ENCODE measurements at places on chromosomes 3 and 15.

DNA sequence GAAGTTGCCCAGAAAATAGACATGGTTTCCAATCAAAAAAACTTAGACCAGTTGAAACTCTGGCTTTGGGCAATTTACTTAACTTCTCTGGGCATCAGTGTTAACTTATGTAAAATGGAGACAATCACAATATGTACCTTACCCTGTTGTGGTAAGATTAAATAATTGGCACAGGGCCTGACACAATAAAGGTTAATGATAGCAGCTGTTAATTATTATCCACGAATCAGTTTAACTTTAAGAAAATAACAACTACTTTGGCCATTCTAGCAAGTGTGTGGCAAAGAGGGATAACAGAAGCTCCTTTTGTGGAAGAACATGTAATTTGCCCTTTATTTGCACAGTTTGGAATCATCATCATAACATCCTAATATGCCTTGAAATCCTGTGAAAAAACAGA lies 787.6 kb downstream of the FHIT start:
- DNase-seq = no peak

DNA sequence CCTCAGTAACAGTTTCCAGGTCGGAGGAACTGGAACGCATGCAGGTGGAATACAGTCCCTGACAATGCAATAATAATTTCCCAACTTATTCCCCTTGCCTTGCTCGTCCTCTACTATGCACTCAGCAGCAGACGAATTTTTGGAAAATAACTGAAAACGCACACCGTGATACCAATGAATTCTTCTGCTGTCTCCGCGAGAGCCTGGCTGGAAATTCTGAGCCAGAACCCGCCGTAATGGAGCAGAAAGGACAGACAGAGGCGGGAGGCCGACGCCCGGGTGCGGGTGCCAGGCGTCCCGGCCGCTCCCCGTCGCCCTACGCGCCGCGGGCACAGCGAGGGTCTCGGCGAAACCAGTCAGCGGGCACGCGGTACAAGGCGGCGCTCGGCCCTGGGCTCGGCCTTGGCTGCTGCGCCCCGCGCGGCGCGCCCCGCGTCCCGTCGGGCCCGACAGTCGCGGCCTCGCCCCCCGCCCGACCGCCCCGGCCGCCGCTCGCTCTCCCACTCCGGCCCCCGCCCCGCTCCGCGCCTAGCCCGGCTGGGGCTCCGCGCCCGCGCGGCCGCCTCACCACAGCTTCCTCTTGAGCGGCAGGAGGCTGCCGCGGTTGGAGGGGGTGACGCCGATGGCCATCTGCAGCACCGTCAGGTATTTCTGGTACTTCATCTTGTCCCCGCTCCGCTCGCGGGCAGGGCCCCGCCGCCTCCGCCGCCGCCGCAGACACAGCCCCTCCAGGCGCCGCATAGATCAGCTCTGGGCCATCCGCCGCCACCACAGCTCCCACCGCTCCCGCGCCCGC lies 114.5 kb upstream of the GOLGA8J start:
- no peak for DNase-seq

DNA sequence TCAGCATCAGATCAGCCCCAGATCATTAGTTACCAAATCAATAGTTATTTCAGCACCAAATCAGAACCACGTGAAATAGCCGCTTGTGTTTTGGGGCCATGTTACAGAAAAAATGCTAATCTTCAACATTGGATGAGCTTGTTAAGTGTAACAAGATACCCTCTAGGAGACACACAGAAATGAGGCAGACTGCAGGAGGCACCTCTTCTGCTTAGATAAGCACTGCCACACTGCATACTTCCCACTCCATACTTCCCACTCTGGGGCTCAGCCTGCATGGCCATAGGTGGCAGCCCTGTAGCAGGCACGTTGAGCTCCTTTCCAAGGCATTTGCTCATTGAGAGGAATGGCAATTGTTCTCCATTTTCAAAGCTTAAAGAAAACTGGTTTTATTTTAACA lies 73.3 kb downstream of the CHCHD6 start:
- DNase-seq = no peak

- no peak for DNase-seq
Measured at GRCh38 chr15:53224371-53224770, 434.2 kb upstream of the ONECUT1 start.

GRCh38 chr3:78820542-78820941 lies 947.3 kb downstream of the ROBO1 start:
- no peak for DNase-seq

- no peak for DNase-seq
Measured at GRCh38 chr15:77862651-77863104, 214.8 kb downstream of the TBC1D2B start.

GRCh38 chr15:51874751-51875644 lies 45.5 kb downstream of the TMOD3 start:
- no peak for DNase-seq

GRCh38 chr3:45655906-45656305 lies 33.3 kb upstream of the SACM1L start:
- no peak for DNase-seq

- no peak for DNase-seq
Measured at GRCh38 chr3:11764931-11765363, 81.7 kb downstream of the TAMM41 start.

DNA sequence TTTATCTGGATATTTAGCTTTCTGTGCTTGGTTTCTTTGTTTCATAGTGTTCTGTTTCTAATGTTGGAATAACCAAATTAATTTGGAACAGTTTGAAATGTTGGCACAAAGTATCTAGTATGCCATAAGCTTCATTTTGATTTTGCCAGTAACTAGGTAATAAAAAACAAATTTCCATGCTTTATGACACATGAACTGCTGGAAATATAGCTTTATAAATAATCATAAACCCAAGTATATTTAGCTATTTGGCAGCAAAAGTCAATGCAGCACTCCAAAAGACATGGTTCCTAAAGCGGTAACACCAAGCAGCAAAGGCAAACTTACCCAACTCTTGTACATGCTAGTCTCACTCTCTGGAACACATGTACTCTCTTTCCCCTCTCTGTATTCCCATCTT lies 106.0 kb upstream of the CCNL1 start:
- no peak for DNase-seq

GRCh38 chr3:26369133-26369532 lies 253.4 kb upstream of the LRRC3B start:
- DNase-seq = no peak
